ENCODE measurements at places on chromosomes 1 and 21. TPM values are rescaled to one million over a fixed set of nuclear protein-coding genes. Genes with fewer than 3 reads are reported as not detected.

DNA sequence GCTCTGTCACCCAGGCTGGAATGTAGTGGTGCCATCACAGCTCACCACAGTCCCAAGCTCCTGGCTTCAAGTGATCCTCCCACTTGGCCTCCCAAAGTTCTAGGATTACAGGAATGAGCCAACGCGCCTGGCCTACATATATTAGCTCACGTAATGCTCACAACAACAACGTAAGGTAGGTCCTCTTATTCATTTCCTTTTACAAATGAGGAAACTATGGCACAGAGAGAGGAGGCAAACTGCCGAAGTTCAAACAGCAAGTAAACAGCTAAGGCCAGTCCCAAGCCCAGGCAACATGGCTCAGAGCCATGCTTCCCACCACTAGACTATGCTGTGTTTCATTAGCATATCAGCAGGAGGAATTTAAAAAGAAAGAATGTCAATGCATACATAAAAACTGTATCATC, 284.4 kb downstream of the VAV3 start:
- DNase-seq, result peak; percentile 62

- no peak for DNase-seq
Measured at GRCh38 chr1:32172621-32173245, 6.7 kb upstream of the TXLNA start.

DNA sequence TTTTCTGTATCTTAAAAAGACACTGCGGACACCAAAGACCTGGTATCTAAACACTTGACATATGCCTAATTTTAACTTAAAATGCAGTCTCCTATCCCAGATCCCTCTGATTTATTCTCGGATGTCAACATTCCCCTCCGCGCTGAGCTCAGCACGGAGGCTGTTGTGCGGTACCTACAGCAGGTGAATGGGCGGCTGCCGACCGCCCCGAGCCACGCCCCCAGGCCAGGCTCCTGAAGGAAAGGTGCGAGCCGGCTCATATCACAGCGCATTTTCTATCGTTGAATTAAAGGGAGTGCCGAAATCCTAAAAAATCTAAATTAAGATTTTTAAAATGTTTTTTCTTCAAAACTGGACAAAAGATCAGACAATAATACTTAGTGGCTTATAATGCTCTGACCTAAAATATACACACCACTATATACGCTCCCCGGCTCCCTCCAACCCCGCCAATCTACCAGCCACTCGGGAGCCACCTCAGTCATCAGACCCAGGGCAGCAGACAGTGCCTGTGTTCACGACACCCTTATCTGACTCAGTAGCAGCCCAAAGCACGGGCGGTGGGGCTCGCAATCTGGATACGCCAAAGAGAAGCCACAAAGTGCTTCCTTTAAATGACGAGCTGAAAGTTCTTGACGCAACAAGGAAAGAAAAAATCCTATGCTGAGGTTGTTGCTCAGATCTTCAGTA, 4.1 kb downstream of the WRAP73 start:
- DNase-seq, result no peak

DNA sequence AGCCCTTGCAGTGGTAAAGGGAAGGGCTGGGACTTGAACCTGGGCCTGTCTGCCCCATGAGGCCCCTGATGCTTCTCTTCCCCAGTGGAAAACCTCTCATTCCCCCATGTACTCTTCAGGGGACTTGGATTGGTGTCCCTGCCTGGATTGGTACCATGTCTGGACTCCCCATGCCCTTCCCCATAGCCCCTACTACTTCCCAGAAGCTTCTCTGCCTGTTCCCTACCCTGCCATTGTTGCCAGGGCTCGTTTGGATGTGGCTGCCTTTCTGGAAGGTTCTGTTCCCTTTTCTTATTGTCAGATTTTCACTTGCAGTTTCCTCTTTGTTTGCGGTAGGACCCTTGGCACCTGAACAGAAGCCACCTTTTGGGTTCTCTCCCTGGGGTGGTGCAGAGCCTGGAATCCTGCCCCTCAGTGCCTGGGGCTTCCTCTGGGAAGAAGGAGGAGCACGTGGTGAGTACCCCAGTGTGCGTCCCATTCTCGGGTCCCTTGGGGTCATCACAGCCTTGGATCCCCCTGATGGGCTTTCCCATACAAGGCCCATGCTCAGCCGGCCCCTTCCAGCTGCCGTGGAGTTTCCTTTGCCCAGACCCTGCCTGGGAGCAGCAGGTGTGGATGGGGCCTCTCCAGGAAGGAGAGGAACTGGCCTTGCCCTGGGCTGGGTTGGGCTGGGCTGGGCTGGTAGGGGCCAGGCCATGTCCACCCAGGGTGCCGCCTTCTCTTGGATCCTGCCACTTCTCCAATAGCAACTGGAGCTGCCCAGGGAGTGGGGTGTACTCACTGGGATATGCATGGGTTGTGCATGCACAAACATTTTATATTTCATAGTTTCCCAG, 281.1 kb downstream of the PTPRU start:
- no peak for DNase-seq

GRCh38 chr1:149931212-149931790, 3.7 kb upstream of the SF3B4 start:
- DNase-seq, result no peak

GRCh38 chr1:89872567-89872966, 51.7 kb downstream of the LRRC8D start:
- DNase-seq, result no peak

DNA sequence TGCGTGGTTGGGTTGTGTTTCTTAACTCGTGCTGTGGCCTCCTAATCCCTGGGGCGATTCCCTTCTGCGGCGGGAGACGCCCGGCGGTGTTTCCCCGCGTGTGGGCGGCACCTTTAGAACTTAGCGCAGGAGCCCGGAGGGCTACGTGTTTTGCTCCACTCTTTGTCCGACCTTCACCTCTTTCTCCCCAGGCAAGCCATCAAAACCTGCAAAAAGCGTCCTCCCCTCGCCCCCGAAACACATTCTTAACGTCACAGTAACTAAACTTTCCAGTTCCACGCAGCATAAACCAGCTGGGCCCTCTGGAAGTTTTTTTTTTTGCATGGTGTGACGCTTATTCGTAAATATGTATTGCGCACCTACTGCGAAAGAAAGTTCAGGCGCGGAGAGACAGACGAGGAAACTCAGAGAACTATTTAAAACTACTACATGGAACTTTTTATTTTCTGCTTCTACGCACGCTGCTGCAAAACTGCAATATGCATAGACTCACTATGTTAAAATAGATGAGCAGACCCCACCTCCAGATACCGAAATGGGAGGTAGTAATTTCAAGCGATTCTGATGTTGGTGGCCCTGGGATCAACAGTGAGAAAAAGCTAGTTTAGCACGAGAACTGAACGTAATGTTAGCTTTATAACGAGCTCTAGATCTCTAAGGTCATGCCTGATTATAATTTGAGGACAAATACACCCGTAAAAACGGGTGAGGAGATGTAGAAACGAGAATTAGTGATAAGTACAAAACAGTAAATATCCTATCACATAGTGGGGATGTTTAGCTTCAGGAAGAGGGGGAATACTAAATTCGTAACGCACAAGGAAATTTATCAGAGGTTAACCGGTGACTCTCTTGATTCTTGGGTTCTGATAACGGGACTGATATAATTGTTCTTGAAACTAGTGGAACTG, 920 bp downstream of the MTR start:
- DNase-seq, result no peak

- no peak for DNase-seq
Measured at GRCh38 chr21:35510294-35510693, 461.2 kb upstream of the RUNX1 start.

DNA sequence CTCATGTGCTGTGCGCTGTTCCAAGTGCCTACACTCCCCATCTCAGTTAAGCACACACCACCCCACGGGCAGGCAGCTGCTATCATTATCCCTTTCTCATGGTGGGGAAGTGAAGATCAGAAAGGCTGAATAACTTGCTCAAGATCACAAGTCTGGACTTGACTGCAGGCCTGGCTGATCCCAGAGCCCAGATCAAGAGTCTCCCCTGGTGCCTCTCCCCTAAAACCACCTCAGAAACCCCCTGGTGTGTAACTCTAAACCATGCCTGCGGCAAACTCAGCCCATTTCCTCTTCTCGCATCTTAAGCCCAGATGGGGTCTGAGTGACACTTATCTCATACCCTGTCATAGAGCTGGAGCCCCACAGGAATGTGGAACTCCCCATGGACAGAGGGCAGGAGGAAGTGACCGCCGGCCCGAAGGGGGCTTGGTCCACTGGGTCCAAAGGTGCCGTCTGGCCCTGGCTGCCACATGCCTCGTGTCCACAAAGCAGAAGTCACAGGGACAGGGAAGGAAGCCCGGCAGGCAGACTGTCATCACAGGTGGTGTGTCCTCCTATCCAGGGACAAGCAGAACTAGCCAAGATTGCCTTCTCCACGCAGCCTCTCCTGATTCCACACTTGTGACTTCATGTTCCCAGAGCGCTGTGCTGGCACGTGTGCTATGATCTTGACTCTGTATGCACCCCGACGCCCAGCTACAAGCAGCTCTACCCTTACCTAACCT, 92.1 kb downstream of the SYF2 start:
- DNase-seq, result no peak

The TNFAIP8L2 gene
- 2.5 TPM for total RNA-seq

DNA sequence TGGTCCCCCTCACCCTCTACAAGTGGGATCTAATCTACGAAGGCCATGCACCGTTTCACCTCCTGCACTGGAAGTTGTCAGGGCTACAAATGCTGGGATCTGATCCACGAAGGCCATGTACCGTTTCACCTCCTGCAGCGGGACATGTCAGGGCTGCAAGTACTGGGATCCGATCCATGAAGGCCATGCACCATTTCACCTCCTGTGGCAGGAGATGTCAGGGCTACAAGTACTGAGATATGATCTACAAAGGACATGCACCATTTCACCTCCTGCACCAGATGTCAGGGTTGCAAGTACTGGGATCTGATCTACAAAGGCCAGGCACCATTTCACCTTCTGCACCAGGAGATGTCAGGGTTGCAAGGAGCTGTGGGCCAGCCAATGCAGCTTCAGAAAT, 7.0 kb downstream of the ALDH4A1 start:
- DNase-seq, result no peak

The IL12RB2 gene
- 0.92 TPM for total RNA-seq

DNA sequence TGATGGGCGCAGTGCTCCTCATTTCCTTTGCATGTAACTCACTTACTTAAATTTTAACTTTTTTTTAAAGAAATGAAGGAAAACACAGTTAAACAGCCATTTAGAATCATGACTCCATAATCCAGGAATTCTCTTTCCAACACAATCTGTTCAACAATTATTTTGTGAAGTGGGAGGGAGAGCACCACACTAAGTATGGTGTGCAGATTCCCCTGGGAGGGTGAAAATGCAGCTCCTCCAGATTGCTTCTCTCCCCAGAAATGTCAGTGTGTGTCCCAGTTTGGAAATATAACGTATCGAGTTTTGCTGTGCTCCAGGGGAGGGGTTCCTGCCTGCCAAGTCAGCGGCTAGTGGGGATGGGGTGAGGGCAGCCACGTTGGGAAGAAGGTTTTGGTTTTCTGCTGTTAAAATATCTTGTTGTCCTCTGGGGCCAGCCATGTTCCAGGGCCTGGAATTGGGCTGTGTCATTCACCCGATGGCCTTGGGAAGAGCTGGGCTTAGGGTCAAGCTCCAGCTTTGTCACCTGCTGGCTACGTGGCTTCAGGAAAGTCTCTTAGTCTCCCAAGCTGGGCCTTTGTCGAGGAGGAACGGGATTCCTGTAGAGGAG, 17.3 kb upstream of the DISP3 start:
- no peak for DNase-seq

The FMOD gene
- total RNA-seq, result 33.3 TPM

- no peak for DNase-seq
Measured at GRCh38 chr1:166944186-166944967, 31.0 kb downstream of the ILDR2 start.

- no peak for DNase-seq
Measured at GRCh38 chr1:147292631-147293251, 50.3 kb downstream of the CHD1L start.

The WDR64 gene
- 0.25 TPM for total RNA-seq

- DNase-seq, result no peak
Measured at GRCh38 chr21:35428937-35429336, 379.8 kb upstream of the RUNX1 start.

The MSH4 gene
- 0.66 TPM for total RNA-seq

DNA sequence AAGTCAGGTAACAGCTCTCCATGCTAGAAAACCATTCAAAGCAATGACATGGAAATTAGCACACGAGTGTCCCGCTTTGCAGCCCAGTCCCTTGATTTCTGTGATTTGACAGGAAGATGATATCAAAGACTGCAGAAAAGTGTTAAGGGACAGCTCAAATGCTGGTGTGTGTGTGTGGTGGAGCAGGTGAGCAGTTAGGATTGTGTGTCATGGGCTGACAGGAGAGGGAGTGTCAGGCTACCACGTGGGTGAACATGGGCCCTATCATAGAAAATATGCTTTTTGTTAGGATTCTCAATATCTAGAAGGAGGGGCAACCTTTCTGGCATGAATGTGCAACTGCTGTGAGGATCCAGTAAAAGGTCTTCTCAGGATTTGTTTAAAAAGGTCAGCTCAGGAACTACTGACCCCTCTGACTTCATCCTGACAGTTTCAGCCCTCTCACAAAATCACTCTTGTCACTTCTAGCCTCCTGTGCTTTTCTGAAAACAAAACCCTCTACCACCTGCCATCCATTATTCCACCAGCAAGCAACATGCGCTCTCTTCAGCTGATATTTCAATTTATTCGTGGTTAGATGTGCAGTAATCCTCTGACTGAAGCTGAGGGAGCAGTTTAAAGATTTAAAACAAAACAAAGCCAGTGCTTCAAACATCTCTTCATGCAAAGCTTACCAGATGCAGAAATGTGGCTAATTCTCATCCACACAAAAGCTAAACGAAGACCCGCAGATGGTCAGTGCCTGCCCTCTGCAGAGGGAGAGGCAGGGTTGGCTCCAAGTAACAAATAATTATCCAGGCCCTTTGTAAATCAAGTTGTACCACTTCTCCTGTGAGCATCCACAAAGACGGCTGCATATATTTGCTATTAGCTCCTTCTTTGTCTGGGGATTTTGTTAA, 397.9 kb downstream of the PTBP2 start:
- no peak for DNase-seq

GRCh38 chr1:9073143-9073542, 3.7 kb upstream of the SLC2A5 start:
- no peak for DNase-seq

The AQP10 gene
- not detected for total RNA-seq

The CFHR4 gene
- not detected for total RNA-seq

- no peak for DNase-seq
Measured at GRCh38 chr1:90850181-90850897, 133.2 kb upstream of the BARHL2 start.

- DNase-seq, result peak; percentile 21
Measured at GRCh38 chr1:85463731-85464496, 1.0 kb downstream of the DDAH1 start.

The RIMS3 gene
- 6.9 TPM for total RNA-seq

DNA sequence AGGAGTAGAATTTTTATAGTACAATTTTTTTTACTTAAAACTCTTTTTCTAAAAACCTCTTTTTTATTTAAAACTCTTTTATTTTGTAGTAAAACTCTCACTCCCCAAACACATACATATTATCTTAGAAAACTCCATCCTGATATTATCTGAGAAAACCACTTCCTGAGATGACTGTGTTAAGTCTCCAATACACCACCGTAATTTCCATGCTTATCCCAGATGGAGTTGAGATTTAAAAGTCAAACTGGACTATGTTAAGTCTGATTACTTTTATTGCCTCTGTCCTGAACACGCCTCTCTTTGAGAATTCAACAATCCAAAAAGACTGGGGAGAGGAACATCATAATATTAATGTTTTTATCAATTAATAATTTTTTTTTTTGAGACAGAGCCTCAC, 3.7 kb downstream of the SEC16B start:
- DNase-seq, result no peak

GRCh38 chr1:97562081-97562480, 358.8 kb downstream of the DPYD start:
- no peak for DNase-seq

GRCh38 chr1:116544588-116545358, 26.1 kb downstream of the CD58 start:
- DNase-seq, result no peak

The OR2T29 gene
- not detected for total RNA-seq

Data from mucosa of descending colon (tissue), 3 donors.